ENCODE measurements at places on chromosomes 3 and 15. TPM values are rescaled to one million over a fixed set of nuclear protein-coding genes. Genes with fewer than 3 reads are reported as not detected.

Gene TRH
- not detected for total RNA-seq

Gene RSL24D1
- 70.9 TPM for total RNA-seq

Gene LTF
- total RNA-seq, result 17.9 TPM

Gene SLC24A5
- total RNA-seq, result not detected

Gene ZNF654
- total RNA-seq, result 17.5 TPM

Gene NME9
- total RNA-seq, result 0.66 TPM
